ENCODE measurements at places on chromosomes 5 and 9.

DNA sequence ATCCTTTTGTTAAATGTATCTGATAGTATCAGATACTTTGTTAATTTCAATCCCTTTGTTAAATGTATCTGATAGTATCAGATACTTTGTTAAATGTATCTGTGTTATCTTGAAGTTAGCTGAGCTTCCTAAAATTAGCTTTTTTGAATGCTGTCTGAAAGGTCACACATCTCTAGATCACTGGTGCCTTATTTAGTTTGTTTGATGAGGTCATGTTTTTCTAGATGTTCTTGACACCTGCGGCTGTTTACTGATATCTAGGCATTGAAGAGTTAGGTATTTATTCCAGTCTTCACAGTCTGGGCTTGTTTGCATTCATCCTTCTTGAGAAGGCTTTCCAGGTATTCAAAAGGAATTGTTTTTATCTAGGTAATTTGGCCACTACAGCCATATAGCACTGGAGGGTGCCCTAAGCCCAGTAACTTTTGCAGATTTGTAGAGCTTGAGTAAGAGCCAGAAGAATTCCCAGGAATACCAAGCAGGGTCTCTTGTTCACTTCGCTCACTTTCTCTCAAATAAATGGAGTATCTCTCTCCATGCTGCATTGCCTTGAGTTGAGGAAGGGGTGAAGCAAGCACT lies 435.4 kb upstream of the GRAMD2B start:
- no peak for DNase-seq

GRCh38 chr9:81592887-81593266 lies 96.5 kb downstream of the TLE1 start:
- DNase-seq, result no peak

GRCh38 chr5:1133510-1134201 lies 21.8 kb upstream of the SLC12A7 start:
- no peak for DNase-seq

DNA sequence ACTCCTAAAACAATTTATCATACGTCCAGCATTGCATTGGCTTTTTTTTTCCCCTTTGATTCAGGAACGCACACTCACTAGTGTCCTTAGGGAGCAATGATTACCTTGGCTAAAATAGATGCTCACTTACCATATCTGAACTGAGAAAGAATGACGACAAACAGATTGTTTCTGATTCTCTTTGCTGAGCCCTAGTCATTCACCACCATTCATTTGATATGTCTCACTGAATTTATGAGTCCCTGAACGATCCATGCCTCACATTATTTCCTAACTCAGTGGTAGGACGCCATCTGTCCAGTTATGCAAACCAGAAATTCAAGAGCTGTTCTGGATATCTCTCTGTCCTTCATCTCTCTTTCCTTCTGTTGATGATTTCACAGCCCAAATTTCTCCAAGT lies 39.3 kb upstream of the DAB2 start:
- peak; percentile 71 for DNase-seq

DNA sequence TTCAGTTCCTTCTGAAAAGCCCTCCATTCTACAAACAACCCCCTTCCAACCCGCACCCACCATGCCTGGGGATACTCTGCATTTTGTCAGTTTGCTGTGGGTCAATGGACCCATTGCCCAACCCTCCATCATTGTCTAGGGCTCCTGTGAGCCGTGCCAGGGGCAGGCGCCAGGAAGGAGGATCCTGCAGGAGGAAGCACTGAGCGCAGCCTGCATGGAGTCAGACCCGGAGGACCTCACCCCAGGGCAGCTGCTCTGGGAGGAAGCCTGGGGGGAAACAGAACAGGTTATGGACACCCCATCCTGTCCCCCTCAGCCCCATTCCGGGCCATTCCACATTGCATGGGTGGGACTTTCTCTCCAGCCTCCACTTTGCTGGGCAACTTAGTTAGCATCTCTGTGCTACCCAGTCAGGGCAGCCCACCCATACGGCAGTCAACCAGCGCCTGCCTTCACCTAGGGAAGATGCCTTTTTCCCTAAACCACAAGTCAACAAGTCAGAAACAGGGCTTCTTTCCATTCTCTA lies 48.6 kb upstream of the VDAC1 start:
- DNase-seq, result no peak

GRCh38 chr9:23707249-23707648 lies 118.8 kb downstream of the ELAVL2 start:
- DNase-seq, result no peak

- no peak for DNase-seq
Measured at GRCh38 chr9:134352247-134352933, 26.1 kb downstream of the RXRA start.

GRCh38 chr9:28961623-28962022 lies 1388.3 kb upstream of the C9orf72 start:
- no peak for DNase-seq

DNA sequence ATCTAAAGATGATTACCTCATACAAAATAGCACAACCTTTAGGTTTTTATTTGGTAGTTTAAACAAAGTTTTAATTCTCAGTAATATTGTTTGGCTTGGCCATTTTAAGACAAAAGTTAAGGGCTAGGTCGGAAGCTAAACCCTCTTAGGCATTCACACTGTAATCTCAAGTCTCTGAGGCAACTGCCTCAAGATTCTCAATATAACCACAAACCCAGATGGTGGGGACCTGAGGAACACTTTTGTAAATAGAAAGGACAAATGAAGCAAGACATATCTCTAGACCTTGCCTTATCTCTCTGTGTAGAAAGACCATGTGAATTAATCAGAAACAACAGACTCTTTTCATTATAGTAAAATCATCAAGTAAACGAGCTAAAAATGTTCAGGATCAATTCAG lies 500.2 kb upstream of the CDH6 start:
- no peak for DNase-seq

DNA sequence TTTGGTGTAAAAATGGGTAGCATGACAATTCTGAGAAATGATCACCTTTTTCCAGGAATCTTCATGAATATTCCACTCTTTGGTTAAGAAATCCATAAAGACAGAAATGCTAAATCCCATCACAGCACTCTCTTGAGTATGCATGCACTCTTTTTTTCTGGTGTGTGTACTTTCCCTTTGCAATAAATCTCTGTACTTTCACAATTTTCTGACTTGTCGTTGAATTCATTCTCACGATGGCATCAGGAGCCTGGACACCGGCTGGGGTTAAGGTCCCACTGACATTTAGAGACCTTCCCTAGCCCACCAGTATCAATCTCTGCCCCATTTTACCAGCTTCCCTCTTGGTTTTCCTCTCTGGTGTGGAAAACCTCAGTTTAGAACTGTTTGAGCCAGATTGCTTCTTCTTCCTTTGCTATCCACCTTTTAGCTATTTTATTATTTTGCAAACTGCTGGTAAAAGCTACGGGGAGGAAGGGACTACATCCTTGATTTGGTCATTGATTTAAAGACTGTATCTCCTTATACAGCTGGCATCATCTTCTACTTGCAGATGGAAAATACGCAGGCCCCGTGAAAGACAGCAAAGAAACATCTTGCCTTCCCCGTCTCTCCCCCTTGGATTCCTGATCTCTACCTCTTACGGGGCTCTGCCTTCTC lies 59.9 kb upstream of the ZFR start:
- DNase-seq, result no peak

DNA sequence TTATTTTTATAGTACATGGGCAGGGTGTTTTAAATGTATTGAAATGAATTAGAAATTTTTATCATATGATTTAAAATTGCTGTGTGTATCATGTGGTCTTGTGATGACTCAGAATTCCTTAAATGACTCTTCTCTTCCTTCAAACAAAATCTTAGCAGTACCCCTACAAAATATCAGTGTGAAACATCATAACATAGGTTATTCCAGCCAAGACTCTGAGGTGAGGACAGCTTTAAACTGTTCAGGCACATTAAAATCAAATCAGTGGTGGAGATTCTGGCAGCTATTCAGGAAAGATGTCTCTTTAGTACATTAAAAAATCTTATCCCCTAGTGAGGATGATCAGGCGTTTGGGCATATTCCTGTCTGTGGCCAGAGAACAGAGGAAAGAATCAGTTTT lies 174.0 kb downstream of the MAN2A1 start:
- peak; percentile 22 for DNase-seq

DNA sequence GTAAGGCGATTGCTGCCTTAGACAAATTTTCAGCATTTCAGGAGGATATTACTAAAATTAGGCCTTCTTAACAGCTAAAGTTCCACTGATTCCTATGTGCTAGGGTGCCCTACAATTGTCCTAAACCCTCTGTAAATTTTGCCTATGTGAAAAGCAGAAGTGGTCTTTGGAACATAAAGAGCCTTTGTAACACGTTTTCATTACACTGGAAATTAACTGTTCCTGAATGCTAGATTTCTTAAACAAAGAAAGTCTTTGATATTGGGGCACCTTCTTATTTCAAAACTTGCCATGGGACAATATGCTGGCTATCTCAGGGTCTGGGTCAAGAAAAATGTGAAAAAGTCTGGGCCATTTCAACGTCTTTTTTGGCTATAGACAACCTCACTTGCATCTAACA lies 60.4 kb upstream of the MOCS2 start:
- no peak for DNase-seq

DNA sequence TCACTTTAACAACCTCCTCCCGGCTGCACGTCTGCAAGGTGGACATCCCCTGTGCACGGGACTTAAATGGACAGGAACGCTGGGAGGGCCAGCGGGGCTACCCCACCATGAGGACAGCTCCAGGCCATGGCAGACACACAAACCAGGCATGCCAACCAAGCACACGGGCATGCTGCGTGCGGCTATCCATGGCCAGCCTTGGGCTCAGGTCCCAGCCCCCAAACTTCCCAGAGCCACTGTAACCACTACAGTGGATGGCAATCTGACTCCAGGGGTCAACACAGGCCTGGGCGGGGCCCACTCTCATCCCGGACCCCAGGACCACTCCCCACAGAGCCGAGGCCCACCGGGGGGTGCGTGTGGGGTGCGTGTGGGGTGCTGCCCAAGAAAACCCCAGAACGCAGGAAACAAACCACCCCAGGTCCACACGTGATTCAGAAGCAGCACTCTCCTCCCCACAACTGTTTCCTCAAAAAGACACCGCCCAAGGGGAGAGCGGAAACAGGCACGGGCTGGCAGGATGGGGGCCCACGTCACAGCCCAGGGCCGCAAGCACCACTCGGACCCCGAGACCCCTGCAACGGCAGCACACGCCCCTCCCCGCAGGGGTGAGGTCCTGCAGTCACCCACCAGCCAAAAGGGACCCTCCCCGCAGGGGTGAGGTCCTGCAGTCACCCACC lies 7.4 kb downstream of the SLC12A7 start:
- no peak for DNase-seq

- peak; percentile 35 for DNase-seq
Measured at GRCh38 chr9:121156263-121156731, 45.4 kb downstream of the RAB14 start.

- no peak for DNase-seq
Measured at GRCh38 chr5:122264610-122265009, 47.4 kb upstream of the SNCAIP start.

DNA sequence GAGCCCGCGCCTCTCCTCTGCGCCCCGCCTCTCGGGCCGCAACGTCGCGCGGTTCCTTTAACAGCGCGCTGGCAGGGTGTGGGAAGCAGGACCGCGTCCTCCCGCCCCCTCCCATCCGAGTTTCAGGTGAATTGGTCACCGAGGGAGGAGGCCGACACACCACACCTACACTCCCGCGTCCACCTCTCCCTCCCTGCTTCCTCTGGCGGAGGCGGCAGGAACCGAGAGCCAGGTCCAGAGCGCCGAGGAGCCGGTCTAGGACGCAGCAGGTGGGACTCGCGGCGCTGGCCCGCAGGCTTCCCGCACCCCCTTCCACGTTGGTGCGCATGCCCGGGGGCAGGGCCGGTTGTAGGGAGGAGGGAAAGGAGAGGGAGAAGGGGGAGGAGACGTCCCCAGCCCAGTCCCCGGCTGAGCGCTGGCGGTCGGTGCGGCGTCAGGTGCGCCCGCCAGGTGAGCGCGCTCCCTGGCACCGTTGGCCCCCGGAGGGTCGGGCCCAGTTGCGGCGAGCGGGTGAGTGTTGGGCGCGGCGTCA lies at the start of gene OCLN:
TSS of gene OCLN (plus strand) at position 400 of the 532 bp plus-strand sequence. CDS start 11,455 bp downstream, outside the sequence.
- DNase-seq, result no peak

DNA sequence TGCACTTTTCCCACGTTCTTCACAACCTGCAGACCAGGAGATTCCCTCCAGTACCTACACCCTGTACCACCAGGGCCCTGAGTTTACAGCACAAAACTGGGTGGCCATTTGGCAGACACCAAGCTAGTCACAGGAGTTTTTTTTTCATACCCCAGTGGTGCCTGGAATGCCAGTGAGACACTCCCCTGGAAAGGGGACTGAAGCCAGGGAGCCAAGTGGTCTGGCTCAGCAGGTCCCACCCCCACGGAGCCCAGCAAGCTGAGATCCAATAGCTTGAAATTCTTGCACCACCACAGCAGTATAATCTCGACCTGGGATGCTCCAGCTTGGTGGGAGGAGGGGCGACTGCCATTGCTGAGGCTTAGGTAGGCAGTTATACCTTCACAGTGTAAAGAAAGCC lies 26.3 kb upstream of the SMC5 start:
- no peak for DNase-seq

- DNase-seq, result no peak
Measured at GRCh38 chr5:56659971-56660370, 155.4 kb upstream of the MAP3K1 start.

GRCh38 chr5:144548936-144549335 lies 378.3 kb downstream of the KCTD16 start:
- no peak for DNase-seq

DNA sequence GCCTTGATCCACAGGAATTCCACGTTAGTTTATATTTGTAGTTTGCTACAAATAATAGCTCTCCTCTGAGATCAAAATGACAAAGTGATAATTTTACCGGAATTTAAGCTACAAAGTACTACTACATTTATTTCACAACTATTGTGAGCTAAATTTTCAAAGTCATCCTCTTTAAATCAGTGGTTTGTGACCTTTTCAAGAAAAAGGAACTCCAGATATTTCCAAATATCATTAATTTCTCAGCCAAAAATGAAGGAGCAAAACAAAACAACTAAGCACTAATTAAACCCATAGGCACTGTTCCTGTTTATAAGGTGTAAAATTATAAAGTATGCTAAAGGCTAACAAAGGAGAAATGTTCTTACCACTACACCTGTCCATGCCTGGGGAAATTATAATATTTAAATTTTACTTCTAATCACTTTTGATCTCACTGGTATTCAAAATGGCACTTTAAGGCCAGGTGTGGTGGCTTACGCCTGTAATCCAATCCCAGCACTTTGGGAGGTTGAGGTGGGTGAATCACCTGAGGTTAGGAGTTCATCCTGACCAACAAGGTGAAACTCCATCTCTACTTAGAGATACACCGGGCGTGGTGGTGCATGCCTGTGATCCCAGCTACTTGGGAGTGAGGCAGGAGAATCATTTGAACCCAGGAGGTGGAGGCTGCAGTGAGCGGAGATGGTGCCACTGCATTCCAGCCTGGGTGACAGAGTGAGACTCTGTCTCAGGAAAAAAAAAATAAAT lies 77.5 kb downstream of the CEMIP2 start:
- DNase-seq, result no peak

GRCh38 chr9:297104-297972 lies 82.7 kb downstream of the DOCK8 start:
- DNase-seq, result no peak

Measured in amniotic epithelial cell (primary cell).